ENCODE measurements at places on chromosomes 4 and X.

DNA sequence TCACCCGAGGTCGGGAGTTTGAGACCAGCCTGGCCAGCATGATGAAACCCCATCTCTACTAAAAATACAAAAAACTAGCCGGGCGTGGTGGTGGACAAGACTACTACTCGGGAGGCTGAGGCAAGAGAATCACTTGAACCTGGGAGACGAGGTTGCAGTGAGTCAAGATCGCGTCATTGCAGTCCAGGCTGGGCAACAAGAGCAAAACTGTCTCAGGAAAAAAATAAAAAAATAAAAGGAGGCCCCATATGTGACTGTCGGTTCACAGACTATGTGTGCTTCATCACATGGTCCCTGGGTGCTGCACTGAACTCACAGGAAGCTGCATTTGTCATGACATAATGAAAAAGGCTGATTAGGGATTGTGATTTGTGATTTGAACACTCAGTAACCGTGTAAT lies 6.4 kb downstream of the TRIML1 start:
- DNase-seq: no peak

DNA sequence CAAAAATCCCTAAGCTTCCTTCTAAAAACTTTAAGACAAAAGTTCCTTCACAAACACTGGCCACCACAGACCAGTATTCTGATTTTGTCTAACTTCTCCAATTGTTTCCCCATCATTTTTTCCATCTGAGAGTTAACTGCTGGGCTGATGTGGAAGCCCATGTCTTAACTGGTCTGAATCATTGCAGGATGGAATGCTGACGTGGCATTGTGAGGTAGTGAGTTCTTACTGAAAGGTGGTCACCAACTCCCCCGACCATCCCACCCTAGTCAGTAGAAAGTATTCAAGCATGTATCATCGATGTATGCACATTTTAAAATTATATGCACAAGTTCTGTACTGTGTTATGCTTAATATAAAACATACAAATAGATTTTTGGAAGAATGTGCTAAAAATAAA lies 99.1 kb upstream of the SMIM10 start:
- no peak for DNase-seq

- DNase-seq: no peak
These were observed 102.4 kb upstream of the ADRA2C start for GRCh38 chr4:3663791-3664190.

DNA sequence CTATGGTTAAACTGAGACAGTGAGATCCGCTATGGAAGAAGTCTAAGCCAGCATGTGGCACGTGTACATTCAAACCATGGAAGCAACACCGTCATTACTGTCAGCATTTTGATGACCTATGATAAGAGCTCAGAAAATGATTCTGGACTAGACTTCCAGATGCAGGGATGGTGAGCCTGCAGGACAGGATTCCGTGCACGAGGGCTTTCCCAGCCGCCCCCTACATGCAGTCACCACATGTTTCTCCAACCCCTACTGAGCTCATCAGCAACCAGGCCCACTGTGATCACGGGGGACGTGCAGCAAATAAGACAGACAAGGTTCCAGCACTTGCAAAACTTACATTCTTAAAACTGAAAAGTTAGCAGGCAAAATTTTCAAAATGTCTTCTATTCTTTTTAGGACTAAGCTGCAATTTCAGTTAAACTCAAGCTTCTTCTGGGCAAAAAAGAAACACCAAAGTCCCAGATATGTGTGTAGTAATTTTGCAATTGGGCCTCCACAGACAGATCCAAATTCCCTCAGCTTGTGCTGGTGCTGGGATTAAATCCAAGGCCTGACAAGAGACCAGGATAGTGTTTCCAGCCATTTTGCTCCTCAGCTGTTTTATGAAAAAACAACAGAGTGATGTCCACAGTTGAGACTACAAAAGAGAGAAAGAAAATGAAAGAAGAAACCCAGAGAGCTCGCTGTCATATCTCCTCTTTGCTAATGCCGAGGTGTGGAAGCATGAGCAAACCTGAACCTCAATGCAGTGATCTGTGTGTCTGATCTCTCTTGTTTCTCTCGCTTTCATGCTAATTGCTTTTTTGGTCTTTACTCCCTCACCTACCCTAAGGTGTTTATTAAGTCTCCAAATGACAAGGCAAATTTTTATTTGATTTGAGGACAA lies 118.2 kb downstream of the AFAP1 start:
- no peak for DNase-seq

DNA sequence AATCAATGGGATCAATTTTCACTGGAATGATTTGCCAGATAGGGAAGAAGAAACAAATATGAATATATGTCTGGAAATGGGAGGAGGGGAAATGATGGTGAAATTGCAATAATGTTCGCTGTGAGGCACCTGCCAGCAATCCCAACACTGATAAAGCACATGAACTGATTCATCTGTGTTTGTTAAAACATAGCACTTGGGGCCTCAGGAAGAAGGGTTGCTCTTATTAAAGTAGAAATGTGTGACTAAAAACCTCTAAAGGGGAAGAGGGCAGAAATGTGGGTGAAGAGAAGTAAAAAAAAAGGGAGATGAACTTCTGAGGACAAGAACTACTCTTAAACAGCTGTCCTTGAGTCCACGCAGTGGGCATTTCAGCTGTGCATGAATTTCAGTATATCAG lies 101.4 kb downstream of the C4orf51 start:
- DNase-seq: no peak

GRCh38 chr4:138724530-138724929 lies 291.1 kb upstream of the NOCT start:
- DNase-seq: no peak

- no peak for DNase-seq
These were observed 45.9 kb upstream of the PPP3CA start for GRCh38 chr4:101393256-101393655.

- DNase-seq: no peak
These were observed 6.8 kb downstream of the PLA2G12A start for GRCh38 chr4:109723110-109723509.

All from amniotic stem cell (primary cell).